ENCODE measurements at places on chromosomes 12 and 14.

DNA sequence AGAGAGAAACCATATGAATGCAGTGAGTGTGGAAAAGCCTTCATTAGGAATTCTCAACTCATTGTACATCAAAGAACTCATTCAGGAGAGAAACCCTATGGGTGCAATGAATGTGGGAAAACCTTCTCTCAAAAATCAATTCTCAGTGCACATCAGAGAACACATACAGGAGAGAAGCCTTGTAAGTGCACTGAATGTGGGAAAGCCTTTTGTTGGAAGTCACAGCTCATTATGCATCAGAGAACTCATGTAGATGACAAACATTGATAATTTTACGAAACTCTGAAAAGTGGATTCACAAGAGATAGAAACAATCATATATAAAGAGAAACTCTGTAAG, 22.9 kb downstream of the ZNF268 start:
- DNase-seq, result no peak

DNA sequence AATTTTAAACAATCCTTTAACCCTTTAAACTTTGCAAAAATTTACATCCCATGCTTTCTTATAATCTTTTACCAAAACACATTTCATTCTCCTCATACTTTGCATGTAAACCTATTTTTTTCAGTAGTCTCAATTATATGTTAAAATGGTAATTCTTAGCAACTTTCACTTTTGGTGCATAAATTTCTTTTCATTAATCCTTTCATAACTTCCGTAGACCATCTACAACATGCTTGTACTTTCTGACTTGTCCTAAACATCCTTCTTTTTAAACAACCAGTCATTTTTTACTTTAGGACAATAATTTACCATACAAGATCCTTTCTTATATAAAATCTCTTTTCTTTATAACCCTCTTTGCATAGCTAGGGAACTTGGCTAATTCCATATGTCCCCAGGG, 19.5 kb downstream of the CCDC91 start:
- DNase-seq, result peak; percentile 21

DNA sequence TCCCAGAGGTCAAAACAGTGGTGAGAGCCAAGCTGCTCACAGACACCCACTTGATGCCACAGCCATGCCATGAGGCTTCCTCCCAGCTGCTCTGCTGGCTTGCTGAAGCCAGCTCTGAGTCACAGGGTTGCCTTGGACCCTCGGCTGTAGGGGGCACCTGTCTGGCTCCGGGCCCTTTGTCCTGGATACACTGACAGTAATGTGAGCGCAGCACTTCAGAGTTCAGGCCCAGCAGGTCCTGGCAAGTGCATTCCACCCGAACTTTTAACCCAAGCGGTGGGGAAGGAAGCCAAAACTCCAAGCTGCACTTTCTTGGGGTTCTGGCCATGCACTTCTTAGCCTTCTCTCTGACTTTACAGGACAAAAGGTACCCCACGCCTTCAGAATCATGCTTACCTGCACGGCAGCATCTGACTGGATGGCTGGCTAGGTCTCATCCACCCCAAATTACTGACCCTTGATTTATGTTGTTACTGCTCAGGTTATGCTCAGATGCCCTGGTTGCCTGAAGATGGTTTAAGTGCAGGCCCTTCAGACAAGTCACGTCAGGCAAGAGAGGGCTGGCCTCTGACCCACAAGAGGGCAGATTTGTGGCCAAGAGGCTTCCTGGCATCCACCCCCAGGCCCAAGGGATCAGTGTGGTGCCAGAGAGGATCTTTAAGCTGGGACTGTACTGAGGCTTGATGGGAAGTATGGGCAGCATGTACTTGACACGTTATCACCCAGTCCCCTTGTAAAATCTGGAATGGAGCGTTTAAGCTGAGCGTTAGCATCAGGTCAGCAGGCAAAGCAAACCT, 24.8 kb downstream of the SLC25A29 start:
- no peak for DNase-seq

- no peak for DNase-seq
Measured at GRCh38 chr14:32507029-32507984, 178.2 kb downstream of the AKAP6 start.

GRCh38 chr14:24379907-24380730, 12.1 kb downstream of the NFATC4 start:
- no peak for DNase-seq

- no peak for DNase-seq
Measured at GRCh38 chr12:75936515-75937440, 94.8 kb downstream of the PHLDA1 start.

- DNase-seq, result no peak
Measured at GRCh38 chr12:24741216-24741615, 207.7 kb downstream of the BCAT1 start.
